ENCODE measurements at places on chromosomes 6 and 20.

GRCh38 chr6:1614448-1615150 lies 4.9 kb downstream of the FOXC1 start:
- DNase-seq, result no peak

- DNase-seq, result no peak
Measured at GRCh38 chr20:24766143-24766527, 182.9 kb upstream of the CST7 start.

DNA sequence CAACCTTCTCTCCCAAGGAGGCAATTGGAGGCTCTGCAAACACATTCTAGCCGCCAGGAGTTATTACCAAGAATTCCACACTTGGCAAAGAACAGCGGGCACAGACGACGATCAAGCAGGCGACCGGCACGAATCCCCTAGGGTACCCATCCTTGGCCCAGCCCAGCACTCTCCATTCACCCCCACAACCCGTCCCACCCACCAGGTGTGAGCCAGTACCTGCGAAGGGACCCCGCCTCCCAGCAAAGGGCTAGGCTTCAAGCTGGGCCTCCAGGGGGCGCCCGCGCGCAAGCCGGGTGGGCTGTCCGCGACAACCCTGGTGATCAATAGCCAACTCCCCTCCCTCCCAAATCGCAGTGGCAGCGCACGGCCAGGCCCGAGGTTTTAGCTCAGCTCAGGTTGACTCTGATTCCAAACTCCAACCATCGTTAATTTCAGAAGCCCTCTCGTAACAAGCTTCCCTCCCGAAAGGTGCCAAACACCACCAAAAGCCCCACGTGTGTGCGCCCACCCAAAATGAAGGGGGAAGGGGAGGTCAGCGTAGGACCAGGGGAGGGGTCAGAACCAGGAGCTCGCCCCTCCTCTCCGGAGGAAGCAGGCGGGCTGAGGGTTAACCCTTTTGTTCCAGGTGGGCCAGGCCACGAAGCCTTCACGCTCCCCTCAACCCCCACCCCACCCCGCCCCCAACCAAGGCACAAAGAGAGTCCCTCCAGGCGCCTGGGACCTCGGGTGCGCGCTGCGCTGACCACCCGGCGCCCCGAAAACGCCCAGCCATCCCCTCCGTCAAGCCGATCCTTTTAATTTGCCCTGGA lies 2.1 kb downstream of the SALL4 start:
- peak; percentile 52 for DNase-seq

GRCh38 chr6:46926481-46926880 lies 4.7 kb upstream of the ADGRF5 start:
- no peak for DNase-seq

DNA sequence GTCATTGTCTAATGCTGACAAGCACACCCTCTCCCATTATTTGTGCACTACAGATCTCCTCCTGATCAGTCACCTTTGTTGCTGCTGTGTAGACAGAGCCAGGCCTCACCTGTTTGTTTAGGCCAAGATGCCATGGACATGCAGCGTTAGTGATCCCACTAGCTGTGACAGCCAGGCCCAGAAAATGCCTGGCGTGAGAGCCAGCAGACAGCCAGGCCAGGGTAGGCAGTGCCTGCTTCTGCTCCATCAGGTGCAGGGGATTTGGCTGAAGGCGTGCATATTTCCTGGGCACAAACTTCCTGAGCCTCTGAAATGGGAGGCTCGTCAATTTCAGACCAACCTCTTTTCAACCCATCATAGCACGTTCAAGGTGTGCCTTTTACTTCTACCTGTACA lies 27.3 kb downstream of the MANBAL start:
- no peak for DNase-seq

GRCh38 chr6:149560736-149561135 lies 5.4 kb upstream of the GINM1 start:
- peak; percentile 25 for DNase-seq

GRCh38 chr6:4603856-4604369 lies 172.3 kb upstream of the CDYL start:
- no peak for DNase-seq

DNA sequence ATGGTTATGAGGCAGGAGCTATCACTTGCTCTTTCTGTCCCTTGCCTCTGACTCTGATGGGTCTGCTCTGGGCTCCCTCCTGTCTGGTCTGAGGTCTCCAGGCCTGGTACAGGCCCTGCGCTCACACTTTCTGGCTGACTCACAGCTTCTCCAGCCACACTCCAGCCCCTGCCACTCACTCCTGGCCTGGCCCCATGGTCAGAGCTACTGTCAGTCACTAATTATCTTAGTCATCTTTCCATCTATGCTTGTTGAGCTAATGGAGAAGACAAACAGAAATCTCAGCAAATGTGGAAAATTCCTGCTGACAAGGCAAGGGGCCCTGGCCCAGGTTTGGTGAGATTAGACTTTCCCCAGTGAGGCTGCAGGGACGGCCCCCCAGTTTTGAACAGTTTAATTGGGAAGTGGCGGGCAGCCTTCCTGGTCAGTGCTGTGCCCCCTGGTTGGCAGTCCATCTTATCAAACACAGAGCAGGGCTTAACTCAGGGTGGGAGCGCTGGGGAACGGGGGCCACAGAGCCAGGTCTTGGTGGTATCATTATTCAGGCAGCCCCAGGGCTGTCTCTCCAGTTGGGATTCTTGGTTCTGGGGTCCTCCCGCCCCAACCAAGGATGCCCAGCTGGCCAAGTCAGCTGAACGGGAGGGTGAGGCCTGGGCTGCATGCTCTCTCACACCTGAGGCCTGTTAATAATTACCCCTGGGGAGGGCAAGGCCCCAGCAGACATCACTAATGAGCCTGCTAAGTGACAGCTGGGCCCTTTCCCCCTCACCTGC lies 63.4 kb downstream of the VEGFA start:
- no peak for DNase-seq

GRCh38 chr20:6074145-6074561 lies 20.3 kb upstream of the LRRN4 start:
- peak; percentile 11 for DNase-seq

DNA sequence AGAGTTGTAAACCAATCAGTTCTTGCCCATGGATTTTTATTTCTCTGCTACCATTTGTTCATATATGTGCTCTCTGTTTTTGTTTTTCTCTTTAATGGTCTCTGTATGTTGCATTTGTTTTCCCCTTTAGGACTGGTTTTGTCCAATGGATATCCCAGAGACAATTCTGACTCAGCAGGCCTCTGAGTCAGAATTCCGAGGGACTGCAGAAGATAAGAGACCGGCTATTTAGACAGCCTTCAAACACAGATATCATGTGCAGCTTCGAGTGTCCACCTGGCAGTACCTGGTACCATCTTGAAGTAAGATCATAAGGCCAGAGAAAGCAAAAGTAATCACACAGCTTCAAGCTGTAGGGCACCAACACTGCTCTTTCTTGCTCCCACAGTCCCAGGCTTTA lies 125.5 kb downstream of the ELOVL4 start:
- DNase-seq, result no peak

- no peak for DNase-seq
Measured at GRCh38 chr6:152265651-152266050, 371.5 kb downstream of the SYNE1 start.

DNA sequence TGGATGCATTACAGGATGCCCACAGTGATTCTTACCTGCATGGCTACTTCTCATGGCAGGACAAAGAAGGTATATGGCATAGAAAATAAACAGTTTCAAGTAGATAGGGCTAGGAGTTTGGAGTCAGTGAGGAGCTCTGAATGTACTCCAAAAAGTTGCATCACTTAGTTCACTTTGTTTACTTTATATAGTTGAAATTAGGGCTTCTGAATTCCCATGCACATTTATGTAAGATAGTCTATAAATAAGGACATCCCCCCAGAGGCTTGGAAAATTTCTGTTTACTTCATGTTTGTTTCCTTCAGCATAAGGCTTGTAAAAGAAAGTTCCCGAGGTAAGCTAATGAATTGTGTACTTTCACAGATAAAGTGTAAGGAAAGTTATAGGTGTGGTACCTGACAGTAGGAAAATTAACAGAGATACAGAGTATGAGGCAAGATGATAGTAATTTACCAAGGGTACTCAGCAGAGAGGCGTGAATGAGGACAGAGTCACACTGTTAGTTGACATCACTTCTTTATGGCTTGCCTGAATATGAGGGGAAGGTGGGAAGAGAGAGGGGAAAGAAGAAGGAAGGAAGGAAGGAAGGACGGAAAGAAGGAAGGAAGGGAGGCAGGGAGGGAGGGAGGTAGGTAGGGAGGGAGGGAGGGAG lies 51.1 kb downstream of the ADTRP start:
- DNase-seq, result no peak

DNA sequence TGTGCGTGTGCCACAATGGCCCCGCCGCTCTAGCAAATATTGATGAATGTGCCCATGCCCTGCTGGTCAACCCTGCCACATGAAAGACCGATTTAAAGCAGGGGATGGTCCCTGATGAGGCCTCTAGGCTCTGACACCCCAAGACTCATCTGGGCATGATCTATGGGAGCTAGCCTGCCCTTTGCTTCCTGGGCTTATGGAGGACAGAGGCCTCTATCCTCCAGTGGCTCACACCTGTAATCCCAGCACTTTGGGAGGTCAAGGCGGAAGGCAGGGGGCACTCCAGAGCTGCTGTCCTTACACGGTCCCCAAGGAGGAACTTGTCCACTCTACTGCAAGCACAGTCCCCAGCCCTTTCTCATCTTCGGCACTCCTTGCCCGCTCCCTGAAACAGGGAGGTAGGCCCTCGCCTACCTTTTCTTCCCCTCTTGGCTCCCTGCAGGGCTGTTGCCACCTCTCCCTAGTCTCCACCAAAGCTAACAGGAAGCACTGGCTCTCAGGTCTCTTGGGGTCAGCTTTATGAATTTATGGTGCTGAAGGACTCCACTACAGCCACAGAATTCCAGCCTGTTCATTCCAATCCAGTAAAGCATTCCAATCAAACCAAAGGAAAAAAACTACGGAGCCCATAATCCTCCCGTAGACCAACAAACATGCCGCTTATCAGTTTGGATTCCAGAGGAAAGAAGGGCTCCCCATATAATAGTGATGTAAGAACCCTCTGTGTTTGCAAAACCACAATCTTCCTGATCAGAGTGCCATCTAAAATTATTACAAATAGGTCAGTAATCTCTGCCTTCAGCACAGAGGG lies 48.7 kb upstream of the FOXQ1 start:
- no peak for DNase-seq

DNA sequence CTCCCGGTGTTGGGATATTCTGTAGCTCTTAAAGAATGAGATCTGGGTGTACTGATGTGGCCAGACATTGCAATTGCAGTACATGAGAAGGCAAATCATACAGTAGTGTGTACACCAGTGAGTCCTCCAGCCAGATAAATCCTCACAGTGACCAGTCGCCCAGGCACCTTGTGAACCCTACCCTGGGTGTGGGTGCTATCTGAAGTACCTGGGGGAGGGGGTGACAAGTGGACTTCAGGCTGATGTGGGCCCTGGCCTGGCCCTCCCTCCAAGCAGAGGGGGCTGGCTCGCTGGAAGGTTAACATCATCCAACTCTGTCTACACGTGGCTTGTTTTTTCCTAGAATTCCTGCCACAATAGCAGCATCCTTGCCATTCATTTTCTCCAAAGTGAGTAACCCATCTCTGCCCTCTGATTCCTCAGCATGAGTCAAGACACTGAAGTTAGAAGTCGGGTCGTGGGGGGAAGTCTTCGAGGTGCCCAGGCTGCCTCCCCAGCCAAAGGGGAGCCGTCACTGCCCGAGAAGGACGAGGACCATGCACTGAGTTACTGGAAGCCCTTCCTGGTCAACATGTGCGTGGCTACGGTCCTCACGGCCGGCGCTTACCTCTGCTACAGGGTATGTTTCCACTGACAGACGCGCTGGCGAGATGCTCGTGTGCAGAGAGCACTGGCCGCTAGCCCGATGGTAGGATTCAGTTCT lies 70.8 kb downstream of the PTPN1 start:
- no peak for DNase-seq

GRCh38 chr6:37906121-37906520 lies 86.6 kb downstream of the ZFAND3 start:
- no peak for DNase-seq

GRCh38 chr6:142353690-142354089 lies 51.9 kb downstream of the ADGRG6 start:
- DNase-seq, result no peak

- no peak for DNase-seq
Measured at GRCh38 chr20:12053353-12053752, 135.7 kb downstream of the BTBD3 start.

DNA sequence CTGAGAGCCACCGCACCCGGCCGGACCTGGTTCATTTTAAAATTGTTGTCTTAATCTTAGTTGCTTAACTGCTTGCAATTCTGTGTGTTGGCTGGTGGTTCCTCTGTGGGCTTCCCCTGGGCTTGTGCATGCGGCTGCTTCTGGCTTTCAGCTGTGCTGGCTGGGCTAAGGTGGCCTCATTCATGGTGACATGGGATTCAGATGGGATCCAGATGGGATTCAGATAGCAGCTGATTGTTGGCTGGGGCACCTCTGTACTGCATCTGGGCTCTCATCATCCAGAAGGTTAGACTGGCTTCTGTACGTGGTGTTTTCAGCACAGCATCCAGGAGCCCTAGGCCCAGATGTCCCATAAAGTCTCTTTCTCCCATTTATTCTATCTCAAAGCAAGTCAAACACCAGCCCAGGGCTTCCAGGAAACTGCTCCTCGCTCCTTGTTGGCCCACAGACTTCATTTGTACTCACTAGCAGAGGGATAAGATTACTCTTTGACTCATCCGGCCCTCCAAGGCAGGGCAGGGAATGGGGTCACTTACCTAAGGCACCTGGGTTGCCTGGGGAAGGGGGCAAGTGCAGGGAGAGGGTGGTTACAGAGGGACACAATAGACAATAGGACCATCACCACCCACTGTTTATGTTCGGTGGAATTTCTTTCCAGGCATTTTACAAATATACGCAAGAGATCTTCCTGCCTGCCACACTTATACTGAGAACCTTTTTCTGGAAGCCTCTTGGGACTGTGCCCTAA lies 10.2 kb upstream of the PEDS1 start:
- DNase-seq, result no peak

DNA sequence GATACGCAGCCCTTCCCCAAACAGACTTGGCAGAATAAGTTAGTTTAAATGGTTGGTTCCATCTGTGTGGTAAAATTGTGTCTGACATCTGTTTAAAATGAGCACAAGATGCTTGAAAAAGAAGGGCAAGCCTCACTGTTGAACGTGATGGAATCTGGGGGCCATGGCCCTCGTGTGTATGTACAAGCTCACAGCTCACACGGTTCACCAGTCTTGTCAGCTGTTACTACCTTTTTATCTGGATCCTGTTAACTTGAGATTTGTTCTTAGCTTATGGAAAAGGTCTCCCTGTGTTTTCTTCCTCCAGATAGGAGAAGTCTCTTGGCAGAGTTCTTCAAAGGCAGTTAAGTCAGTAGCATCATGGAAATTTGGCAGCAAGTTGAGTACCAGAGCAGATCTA lies 270.6 kb downstream of the KHDC1L start:
- no peak for DNase-seq

GRCh38 chr6:37041521-37041920 lies 36.1 kb downstream of the FGD2 start:
- no peak for DNase-seq

DNA sequence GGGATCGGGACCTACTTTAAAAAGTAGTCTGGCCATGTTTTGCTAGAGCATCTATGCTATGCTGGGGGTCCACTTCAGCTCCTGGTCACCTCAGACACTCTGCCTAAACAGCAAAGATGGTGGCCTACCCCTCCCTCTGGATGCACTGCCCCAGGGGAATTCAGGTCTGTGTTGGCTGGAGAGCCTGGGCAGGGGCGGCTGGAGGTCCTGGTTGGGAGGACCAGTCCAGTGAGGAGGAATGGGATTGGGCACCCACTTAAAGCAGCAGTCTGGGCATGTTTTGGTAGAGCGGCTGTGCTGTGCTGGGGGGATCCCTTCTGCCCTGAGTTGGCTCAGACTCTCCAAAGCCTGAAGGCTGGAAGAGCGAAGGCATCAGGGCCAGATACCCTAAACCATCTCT lies 23.2 kb upstream of the TCF21 start:
- no peak for DNase-seq

GRCh38 chr6:24620637-24621036 lies 25.4 kb downstream of the KIAA0319 start:
- DNase-seq, result no peak
